Thoracic aorta (tissue), 2 donors: ENCODE measurements at places on chromosomes 5 and 9.

DNA sequence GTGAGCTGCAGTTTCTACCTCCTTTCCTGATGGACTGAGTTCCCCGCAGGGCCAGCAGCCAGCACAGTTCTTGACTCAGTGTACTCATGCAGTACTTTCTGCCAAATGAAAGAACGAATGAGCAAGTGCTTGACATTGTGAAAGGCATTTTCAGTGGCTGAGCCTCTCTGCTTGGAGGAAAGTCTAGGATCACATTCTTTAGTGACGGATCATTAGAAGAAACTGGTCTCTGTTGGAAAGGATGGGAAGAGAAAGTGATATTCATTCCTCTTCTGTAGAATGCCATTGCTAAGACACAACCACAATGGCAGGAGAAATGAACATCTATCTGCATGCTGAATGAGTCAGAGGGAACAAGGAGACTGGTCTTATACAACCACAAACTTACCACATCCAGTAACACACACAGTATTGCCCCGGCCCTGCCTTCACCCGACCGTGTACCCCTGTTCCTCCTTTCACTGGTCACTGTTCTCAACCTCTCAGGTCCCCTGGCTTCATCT is 206.9 kb downstream of the CRB2 start:
- no peaks in the 10 kb centered on the region for H3K4me1 ChIP-seq
- H3K4me3 ChIP-seq = no peak overlapping the region
- H3K27ac ChIP-seq = no peak overlapping the region
- no peaks in the 10 kb centered on the region for H3K27me3 ChIP-seq
- no peaks in the 10 kb centered on the region for H3K36me3 ChIP-seq
- no peak for DNase-seq

- no peaks in the 10 kb centered on the region for H3K4me1 ChIP-seq
- H3K27ac ChIP-seq = no peak overlapping the region
- DNase-seq = no peak
- H3K27me3 ChIP-seq = no peaks in the 10 kb centered on the region
- no peak overlapping the region for H3K4me3 ChIP-seq
Observed at GRCh38 chr9:4269872-4270271, 30.0 kb downstream of the GLIS3 start.

- no peak for DNase-seq
- peak overlapping the region; percentile 61 for H3K27ac ChIP-seq
- peaks cover 15% of the 10 kb centered on the region for H3K4me1 ChIP-seq
- H3K36me3 ChIP-seq = no peaks in the 10 kb centered on the region
- peak overlapping the region; percentile 91 for H3K4me3 ChIP-seq
- no peaks in the 10 kb centered on the region for H3K27me3 ChIP-seq
Observed at GRCh38 chr5:149141957-149142851, 911 bp downstream of the ABLIM3 start.

DNA sequence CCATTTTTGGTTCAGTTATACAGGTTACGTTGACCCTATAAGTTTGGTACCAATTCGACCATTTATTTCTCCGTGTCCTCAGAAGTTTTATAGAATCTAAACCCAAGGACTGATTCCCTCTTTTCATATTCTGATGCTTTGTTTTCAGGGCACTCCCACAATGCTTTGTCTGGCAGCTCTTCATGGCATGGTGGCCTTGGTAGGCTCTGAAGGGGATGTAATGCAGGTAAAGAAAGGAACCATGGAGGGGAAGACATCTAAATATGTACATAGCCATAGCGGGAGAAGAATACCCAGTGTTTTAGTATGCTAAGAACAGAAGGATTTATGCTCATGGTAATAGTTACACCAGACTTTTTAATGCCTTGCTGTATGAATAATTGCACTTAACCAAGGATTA is 82.7 kb downstream of the HACD4 start:
- H3K4me3 ChIP-seq = no peak overlapping the region
- H3K27ac ChIP-seq = no peak overlapping the region
- H3K27me3 ChIP-seq = no peaks in the 10 kb centered on the region
- DNase-seq = no peak
- peaks cover 3% of the 10 kb centered on the region for H3K4me1 ChIP-seq

GRCh38 chr5:171721464-171721863 is 64.2 kb upstream of the SMIM23 start:
- no peaks in the 10 kb centered on the region for H3K4me1 ChIP-seq
- no peaks in the 10 kb centered on the region for H3K27me3 ChIP-seq
- no peak overlapping the region for H3K4me3 ChIP-seq
- H3K27ac ChIP-seq = no peak overlapping the region

GRCh38 chr5:142281966-142282365 is 42.9 kb downstream of the SPRY4 start:
- no peak for DNase-seq
- no peak overlapping the region for H3K4me3 ChIP-seq
- H3K36me3 ChIP-seq = no peaks in the 10 kb centered on the region
- H3K4me1 ChIP-seq = peaks cover 15% of the 10 kb centered on the region

GRCh38 chr9:73219985-73220626 is 68.4 kb downstream of the ANXA1 start:
- no peaks in the 10 kb centered on the region for H3K27me3 ChIP-seq
- no peak overlapping the region for H3K4me3 ChIP-seq
- H3K27ac ChIP-seq = no peak overlapping the region
- H3K4me1 ChIP-seq = peaks cover 16% of the 10 kb centered on the region
- H3K36me3 ChIP-seq = no peaks in the 10 kb centered on the region

GRCh38 chr9:18741945-18742344 is 268.0 kb downstream of the ADAMTSL1 start:
- H3K27ac ChIP-seq = no peak overlapping the region
- H3K4me3 ChIP-seq = no peak overlapping the region
- no peak for DNase-seq
- H3K27me3 ChIP-seq = no peaks in the 10 kb centered on the region
- no peaks in the 10 kb centered on the region for H3K36me3 ChIP-seq

DNA sequence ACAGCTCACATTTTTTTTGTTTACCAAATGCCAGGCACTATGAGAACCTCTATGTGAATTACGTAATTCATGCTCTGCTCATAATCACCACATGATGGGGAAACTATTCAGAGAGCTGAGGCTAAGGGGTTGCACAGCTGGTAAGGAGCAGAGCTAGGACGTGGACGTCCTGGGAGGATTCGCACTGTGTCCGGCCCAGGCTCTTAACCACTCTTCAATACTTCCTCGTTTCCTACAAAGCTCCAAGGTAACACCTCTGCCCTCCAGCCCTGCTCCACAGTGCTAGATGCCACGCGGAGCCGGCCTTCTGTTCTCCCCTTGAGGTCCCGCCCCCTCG is 8.7 kb downstream of the PHF19 start:
- H3K27me3 ChIP-seq = no peaks in the 10 kb centered on the region
- H3K36me3 ChIP-seq = peaks cover 35% of the 10 kb centered on the region
- DNase-seq = no peak

GRCh38 chr9:13948037-13948436 is 365.9 kb downstream of the NFIB start:
- no peaks in the 10 kb centered on the region for H3K27me3 ChIP-seq
- H3K4me3 ChIP-seq = no peak overlapping the region
- H3K36me3 ChIP-seq = no peaks in the 10 kb centered on the region
- H3K27ac ChIP-seq = no peak overlapping the region
- H3K4me1 ChIP-seq = no peaks in the 10 kb centered on the region
- no peak for DNase-seq

DNA sequence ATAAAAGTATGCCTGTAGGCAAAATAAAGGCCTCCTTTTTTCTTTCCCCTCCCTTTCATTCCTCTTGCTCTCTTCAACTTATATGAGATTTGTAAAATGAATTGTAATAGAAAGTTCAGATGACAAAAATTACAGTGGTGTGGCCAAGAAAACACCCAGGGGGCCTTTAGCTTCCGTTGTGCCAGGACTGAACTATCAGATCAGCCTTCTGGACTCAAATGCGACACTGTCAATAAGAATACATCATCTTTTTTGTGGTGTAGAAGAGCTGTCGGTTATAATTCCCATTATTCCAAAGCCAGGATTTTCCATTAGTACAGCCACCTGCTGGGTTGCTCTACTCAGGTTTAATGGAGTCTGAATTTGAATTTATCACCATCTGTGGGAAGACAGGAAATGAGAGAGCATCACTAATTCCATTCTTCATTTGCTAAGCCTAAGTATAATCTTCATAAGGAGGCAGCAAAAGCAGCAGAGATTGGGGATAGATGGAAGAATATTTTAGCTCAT is 443.4 kb downstream of the ANXA1 start:
- H3K27ac ChIP-seq = no peak overlapping the region
- H3K4me3 ChIP-seq = no peak overlapping the region
- H3K36me3 ChIP-seq = no peaks in the 10 kb centered on the region
- no peaks in the 10 kb centered on the region for H3K4me1 ChIP-seq

DNA sequence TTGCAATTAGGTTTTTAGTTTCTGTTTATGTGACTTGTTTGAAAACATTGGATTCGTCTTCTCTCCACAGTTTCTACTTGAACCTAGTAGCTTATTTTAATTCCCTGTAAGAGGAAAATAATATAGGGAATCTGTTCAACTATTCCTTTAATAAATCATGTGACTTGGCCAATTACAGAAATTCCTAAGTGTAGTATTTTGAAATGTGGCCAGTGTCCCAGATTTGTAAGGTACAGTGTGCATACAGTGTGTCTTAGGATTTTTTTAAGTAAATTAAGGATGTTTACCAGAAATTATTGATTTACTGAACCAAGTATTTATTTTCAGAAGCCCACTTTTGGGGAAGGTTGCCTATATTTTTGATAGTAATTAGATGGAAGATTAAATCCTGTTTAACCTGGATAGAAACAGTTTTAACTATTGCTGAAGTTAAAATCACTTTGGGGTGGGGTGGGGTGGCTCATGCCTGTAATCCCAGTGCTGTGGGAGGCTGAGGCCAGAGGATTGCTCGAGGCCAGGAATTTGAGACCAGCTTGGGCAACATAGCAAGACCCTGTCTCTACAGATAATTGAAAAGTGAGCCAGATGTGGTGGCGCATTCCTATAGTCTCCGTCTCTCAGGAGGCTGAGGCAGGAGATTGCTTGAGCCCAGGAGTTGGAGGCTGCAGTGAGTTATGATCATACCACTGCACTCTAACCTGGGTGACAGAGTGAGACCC is 36.9 kb downstream of the G3BP1 start:
- no peak overlapping the region for H3K4me3 ChIP-seq
- H3K27ac ChIP-seq = no peak overlapping the region
- DNase-seq = no peak
- H3K36me3 ChIP-seq = no peaks in the 10 kb centered on the region

DNA sequence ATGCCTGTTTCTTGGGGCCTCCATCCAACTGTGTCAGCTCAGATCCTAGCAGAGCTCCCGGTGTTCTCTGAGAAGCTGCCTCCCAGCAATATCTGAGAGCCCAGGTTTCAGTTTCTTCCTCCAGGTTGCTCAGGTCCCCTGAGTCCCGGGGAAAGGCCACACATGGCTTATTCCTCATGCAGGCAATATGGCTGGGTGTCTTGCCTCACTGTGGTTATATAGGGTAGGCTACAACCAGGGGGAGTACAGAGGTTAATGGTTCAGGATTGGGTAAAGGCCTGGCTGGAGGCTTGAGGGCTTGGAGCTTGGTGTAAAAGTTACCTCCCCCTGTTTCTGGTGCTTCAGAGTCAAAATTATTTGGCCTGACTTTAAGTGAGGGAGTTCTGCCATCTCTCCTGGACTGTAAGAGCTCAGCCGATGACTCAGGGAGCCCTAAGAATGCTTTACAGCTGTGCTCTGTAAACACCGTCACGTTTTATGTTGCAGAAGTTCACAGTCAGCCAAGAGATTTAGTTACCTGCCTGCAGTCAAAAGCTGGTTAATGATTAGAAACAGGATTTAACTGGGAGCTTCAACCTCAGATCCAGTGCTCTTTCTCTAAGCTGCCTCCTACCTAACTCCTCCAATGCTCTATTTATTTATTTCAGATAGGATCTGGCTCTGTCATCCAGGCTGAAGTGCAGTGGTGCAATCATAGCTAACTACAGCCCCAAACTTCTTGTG is 24.3 kb upstream of the UBAP2 start:
- no peak overlapping the region for H3K4me3 ChIP-seq
- H3K27ac ChIP-seq = peak overlapping the region; percentile 77

- H3K27ac ChIP-seq = no peak overlapping the region
- DNase-seq = no peak
- H3K4me3 ChIP-seq = no peak overlapping the region
Observed at GRCh38 chr9:133822430-133823065, 84.4 kb upstream of the SARDH start.

- no peaks in the 10 kb centered on the region for H3K4me1 ChIP-seq
- no peaks in the 10 kb centered on the region for H3K36me3 ChIP-seq
- no peaks in the 10 kb centered on the region for H3K27me3 ChIP-seq
- no peak overlapping the region for H3K4me3 ChIP-seq
Observed at GRCh38 chr9:95910023-95910707, 34.7 kb downstream of the ERCC6L2 start.
